Activated naive CD4-positive, alpha-beta T cell treated with anti-CD3 and anti-CD28 coated beads for 36 hours (primary cell): ENCODE measurements at places on chromosomes 6 and 20. TPM values are rescaled to one million over a fixed set of nuclear protein-coding genes. Genes with fewer than 3 reads are reported as not detected.

The BPIFB4 gene
- total RNA-seq: not detected

The SYNDIG1 gene
- total RNA-seq: not detected

The SLCO4A1 gene
- 22.6 TPM for total RNA-seq

The FAM83D gene
- total RNA-seq: 13.6 TPM

The NOX3 gene
- total RNA-seq: not detected

The UTRN gene
- total RNA-seq: 35.3 TPM

The FAM209B gene
- total RNA-seq: 0.95 TPM

The PHF20 gene
- total RNA-seq: 39.8 TPM

The IDH3B gene
- 125 TPM for total RNA-seq

The RBM24 gene
- total RNA-seq: not detected

The DPPA5 gene
- total RNA-seq: not detected

The TBX18 gene
- not detected for total RNA-seq

The HLA-DPB1 gene
- 4.0 TPM for total RNA-seq

The TULP4 gene
- total RNA-seq: 17.4 TPM

The RBM39 gene
- 304 TPM for total RNA-seq

The PRL gene
- total RNA-seq: not detected

The KIAA0408 gene
- total RNA-seq: 3.1 TPM

The MATN4 gene
- total RNA-seq: 1.5 TPM

The NFS1 gene
- 33.6 TPM for total RNA-seq

The PARD6B gene
- total RNA-seq: 3.9 TPM

The CCM2L gene
- not detected for total RNA-seq

The PMEPA1 gene
- total RNA-seq: 2.2 TPM

The NOTCH4 gene
- total RNA-seq: 0.50 TPM

The CD24 gene
- total RNA-seq: 0.30 TPM

The CDK19 gene
- total RNA-seq: 11.7 TPM

The MYLK2 gene
- total RNA-seq: not detected

The HTR1B gene
- total RNA-seq: not detected

The C20orf141 gene
- total RNA-seq: not detected

The B3GALT4 gene
- 4.4 TPM for total RNA-seq

The STMND1 gene
- total RNA-seq: not detected

The UNC5CL gene
- 3.0 TPM for total RNA-seq

The SLC13A3 gene
- not detected for total RNA-seq

The PAK5 gene
- not detected for total RNA-seq

The CDH4 gene
- 0.10 TPM for total RNA-seq

The PRND gene
- not detected for total RNA-seq

The PROCR gene
- 1.5 TPM for total RNA-seq

The SRSF12 gene
- 0.15 TPM for total RNA-seq

The BPIFB2 gene
- total RNA-seq: not detected

The PRICKLE4 gene
- 0.52 TPM for total RNA-seq

The ARFGEF3 gene
- 0.72 TPM for total RNA-seq

The SLC17A2 gene
- total RNA-seq: 0.07 TPM
